Memory B cell (primary cell): ENCODE measurements at places on chromosomes 7 and 10.
A peak's percentile ranks its signal among the peaks of the same experiment; 100 is the strongest.

DNA sequence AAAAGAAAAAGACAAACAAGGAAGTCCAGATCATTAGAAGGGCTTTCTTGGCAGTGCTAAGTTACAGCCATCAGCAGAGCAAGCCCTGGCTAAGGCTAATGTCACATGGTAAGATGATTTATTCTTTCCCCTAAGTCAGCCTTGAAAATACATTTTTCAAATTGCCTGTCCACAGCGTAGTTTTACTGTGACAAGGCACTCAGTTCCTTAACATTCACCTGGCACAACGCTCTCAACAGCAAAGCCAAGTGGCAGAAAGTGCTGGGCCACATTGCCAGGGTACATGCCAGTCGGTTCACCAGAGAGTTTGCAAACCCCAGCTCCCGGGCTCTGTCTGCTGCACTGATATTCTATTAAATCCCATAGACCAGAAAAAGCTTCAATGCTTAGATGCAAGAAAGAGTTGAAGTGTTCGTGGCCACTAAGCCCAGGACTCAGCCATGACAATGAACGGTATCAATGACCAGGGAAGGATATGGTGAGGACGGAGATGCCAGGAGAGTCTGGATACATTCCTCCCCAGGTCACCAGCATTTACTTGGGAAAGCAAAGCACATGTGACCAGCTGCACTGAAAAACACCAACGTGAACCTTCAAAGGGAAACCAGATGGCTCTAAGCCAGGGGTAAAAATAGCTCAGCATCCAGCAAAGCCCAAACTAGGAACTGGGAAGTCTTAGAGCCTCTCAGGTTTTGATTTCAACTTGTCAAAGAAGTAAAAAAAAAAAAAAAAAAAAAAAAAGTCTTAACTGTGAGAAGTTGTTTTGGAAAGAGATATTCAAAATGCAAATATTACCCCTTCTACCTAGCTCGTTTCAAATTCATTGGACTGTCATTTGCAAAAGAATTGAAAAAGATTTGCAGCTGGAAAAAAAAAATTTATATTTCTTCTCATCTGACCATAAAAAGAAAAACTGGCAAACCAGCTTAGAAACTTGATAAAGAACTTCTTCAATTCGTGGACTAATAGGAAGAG is 23.9 kb upstream of the MPP7 start:
- peaks cover 14% of the 10 kb centered on the region for H3K4me1 ChIP-seq
- peaks cover 2% of the 10 kb centered on the region for H3K36me3 ChIP-seq
- H3K4me3 ChIP-seq = no peak overlapping the region
- no peak overlapping the region for H3K27ac ChIP-seq

DNA sequence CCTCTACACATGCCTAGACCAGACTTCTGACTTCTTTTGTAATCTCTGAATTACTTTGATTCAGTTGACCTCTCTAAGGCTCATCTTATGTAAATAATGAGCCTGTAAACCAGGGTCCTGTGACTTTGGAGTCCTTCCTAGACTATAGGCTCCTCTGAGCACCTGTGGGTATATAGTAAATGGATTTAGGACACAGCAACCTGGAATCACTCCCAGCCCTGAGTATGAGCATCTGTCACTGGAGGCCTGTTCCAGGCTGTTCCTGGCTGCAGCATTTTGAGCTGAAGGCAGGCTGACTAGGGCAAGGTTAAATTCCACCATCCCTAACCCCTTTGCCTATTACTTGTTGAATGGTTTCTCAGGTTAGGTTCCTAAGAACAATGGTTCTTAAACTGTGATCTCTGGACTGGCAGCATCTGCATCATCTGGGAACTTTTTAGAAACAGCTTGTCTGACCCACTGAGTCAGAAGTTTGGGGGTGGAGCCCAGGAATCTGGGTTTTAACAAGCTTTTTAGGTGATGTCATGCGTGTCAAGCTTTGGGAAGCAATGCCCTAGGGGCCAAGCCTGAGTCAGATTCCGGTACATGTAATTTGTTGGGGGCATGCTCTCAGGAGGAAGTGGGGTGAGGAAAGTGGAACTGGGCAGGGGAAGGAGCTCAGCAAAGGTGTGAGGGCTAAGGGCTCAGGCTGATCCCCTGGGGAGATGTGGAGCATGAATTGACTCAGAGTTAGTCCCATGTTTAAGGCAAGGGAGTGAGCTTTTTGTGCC is 28.2 kb downstream of the MINDY4 start:
- peaks cover 22% of the 10 kb centered on the region for H3K4me1 ChIP-seq

- H3K36me3 ChIP-seq = no peaks in the 10 kb centered on the region
- no peak for DNase-seq
- H3K4me1 ChIP-seq = peaks cover 45% of the 10 kb centered on the region
- H3K27ac ChIP-seq = peak overlapping the region; percentile 76
- peak overlapping the region; percentile 43 for H3K4me3 ChIP-seq
- no peaks in the 10 kb centered on the region for H3K27me3 ChIP-seq
Measured at GRCh38 chr10:110059925-110060324, 52.1 kb downstream of the ADD3 start.

- no peaks in the 10 kb centered on the region for H3K4me1 ChIP-seq
- H3K36me3 ChIP-seq = no peaks in the 10 kb centered on the region
- no peak overlapping the region for H3K27ac ChIP-seq
- no peak for DNase-seq
Measured at GRCh38 chr10:80968903-80969302, 431.2 kb downstream of the SH2D4B start.

GRCh38 chr7:80841423-80841955 is 77.4 kb downstream of the SEMA3C start:
- no peaks in the 10 kb centered on the region for H3K36me3 ChIP-seq
- H3K4me3 ChIP-seq = no peak overlapping the region
- no peak for DNase-seq
- H3K27ac ChIP-seq = no peak overlapping the region

GRCh38 chr7:137390076-137390475 is 46.5 kb upstream of the PTN start:
- H3K4me3 ChIP-seq = no peak overlapping the region
- H3K4me1 ChIP-seq = no peaks in the 10 kb centered on the region
- no peaks in the 10 kb centered on the region for H3K36me3 ChIP-seq
- no peak for DNase-seq
- no peak overlapping the region for H3K27ac ChIP-seq

DNA sequence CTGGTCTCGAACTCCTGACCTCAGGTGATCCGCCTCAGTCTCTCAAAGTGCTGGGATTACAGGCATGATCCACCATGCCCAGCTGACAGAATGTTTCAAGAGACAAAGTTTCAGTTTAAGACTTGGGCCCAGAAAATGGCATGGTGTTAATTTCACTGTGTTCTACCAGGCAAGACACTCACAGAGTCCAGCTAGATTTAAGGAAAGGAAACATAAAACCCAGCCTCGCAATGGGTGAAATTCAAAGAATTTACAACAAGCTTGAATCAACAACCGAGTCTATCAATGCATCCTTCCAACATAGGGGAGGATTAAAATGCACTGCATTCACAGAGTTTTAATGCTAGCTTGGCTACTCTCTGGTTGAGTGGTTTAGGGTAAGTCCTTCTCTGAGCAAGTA is 764.0 kb downstream of the XPNPEP1 start:
- no peaks in the 10 kb centered on the region for H3K4me1 ChIP-seq
- H3K4me3 ChIP-seq = no peak overlapping the region
- no peaks in the 10 kb centered on the region for H3K27me3 ChIP-seq
- H3K36me3 ChIP-seq = no peaks in the 10 kb centered on the region
- no peak for DNase-seq
- H3K27ac ChIP-seq = no peak overlapping the region

DNA sequence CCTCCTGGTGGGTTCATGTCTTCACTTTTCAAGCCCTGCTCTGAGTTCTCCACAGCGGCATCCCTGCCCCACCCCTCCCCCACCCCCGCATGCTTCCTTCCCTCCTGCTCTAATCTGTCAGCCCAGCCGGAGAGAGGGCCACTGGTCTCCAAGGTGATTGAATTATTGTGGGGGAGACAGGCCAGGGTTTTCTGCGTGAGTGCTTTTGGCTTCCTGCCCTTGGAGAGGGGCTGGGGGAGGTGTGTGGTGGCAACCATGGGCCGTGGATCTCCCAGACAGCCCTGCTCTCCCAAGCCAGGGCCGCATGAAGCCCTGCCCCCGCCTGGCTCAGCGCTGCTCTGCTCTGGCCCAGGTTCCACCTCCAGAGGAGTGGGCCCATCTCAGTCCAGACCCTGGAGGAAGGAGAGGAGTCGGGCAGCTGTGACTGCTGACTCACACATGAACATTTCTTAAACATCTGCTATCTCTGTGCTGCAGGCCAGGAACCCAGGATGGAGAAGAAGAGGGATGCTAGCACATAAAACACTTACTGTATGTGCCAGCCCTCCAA is 109.9 kb downstream of the ZMIZ1 start:
- H3K4me1 ChIP-seq = no peaks in the 10 kb centered on the region
- no peak for DNase-seq
- peaks cover 8% of the 10 kb centered on the region for H3K27me3 ChIP-seq
- no peak overlapping the region for H3K27ac ChIP-seq
- H3K36me3 ChIP-seq = no peaks in the 10 kb centered on the region

DNA sequence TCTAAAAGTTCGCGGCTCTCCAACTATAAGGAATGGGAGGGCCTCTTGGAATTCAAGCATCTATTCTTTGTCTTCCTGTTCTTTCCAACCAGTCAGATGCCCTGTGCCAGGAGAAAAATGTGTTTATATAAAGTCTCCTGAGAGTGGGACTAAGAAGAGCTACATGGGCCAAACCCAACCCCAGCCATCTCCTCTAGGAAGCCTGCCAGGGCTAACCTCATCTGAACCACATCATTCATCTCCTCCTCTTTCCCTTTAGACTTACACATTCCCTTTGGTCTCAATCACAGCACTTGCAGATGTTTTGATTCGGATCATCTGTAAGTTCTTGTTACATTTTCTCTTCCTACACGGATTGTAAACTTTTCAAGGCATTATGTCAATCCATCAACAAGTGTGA is 62.6 kb downstream of the DOCK4 start:
- H3K27me3 ChIP-seq = peaks cover 5% of the 10 kb centered on the region
- no peaks in the 10 kb centered on the region for H3K4me1 ChIP-seq
- peaks cover 2% of the 10 kb centered on the region for H3K36me3 ChIP-seq
- no peak for DNase-seq

GRCh38 chr10:57867241-57867640 is 400.5 kb downstream of the IPMK start:
- no peaks in the 10 kb centered on the region for H3K27me3 ChIP-seq
- H3K4me3 ChIP-seq = no peak overlapping the region
- no peaks in the 10 kb centered on the region for H3K36me3 ChIP-seq
- DNase-seq = no peak
- no peak overlapping the region for H3K27ac ChIP-seq
- H3K4me1 ChIP-seq = no peaks in the 10 kb centered on the region

DNA sequence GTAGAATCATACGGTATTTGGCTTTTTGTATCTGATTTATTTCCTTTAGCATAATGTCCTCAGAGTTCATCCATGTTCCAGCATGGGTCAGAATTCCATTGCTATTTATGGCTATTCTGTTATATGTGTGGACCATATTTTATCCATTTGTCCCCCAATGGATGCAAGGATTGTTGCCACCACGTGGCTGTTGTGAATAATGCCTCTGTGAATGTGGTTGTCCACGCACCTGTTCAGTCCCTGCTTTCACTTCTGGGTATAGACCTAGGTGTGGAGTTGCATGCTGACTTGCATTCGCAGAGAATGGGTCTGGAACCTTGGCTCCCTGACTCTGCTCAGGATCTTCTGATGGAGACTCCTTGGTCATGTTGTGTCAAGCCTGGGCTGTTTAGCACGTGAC is 199.9 kb downstream of the CAMK1D start:
- peak overlapping the region; percentile 29 for H3K27ac ChIP-seq
- DNase-seq = no peak
- peaks cover 20% of the 10 kb centered on the region for H3K36me3 ChIP-seq
- H3K27me3 ChIP-seq = no peaks in the 10 kb centered on the region
- peaks cover 39% of the 10 kb centered on the region for H3K4me1 ChIP-seq

GRCh38 chr10:21811245-21811585 is 192.3 kb downstream of the DNAJC1 start:
- peaks cover 5% of the 10 kb centered on the region for H3K36me3 ChIP-seq
- H3K27me3 ChIP-seq = no peaks in the 10 kb centered on the region
- no peak for DNase-seq
- peaks cover 7% of the 10 kb centered on the region for H3K4me1 ChIP-seq

DNA sequence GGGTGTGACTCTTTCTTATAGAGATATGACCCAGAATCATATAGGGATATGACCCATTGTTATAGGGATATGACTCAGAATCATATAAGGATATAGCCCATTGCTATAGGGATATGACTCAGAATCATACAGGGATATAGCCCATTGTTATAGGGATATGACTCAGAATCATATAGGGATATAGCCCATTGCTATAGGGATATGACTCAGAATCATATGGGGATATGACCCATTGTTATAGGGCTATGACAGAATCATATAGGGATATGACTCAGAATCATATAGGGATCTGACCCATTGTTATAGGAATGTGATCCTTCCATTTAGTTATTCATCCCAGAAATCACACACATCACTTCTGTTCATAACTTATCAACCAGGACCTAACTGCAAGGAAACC is 312.2 kb upstream of the ADARB2 start:
- DNase-seq = no peak
- H3K27ac ChIP-seq = no peak overlapping the region
- H3K27me3 ChIP-seq = peaks cover 3% of the 10 kb centered on the region

GRCh38 chr10:86868353-86868752 is 89.1 kb downstream of the MMRN2 start:
- H3K4me3 ChIP-seq = no peak overlapping the region
- DNase-seq = no peak
- H3K36me3 ChIP-seq = peaks cover 4% of the 10 kb centered on the region
- H3K27me3 ChIP-seq = no peaks in the 10 kb centered on the region
- peaks cover 4% of the 10 kb centered on the region for H3K4me1 ChIP-seq

GRCh38 chr10:118745056-118745455 is 9.7 kb downstream of the CACUL1 start:
- H3K27me3 ChIP-seq = no peaks in the 10 kb centered on the region
- no peak overlapping the region for H3K4me3 ChIP-seq
- peaks cover 27% of the 10 kb centered on the region for H3K4me1 ChIP-seq

- peaks cover 8% of the 10 kb centered on the region for H3K27me3 ChIP-seq
- DNase-seq = no peak
- no peaks in the 10 kb centered on the region for H3K36me3 ChIP-seq
- H3K27ac ChIP-seq = no peak overlapping the region
Measured at GRCh38 chr10:125177641-125178640, 17.6 kb upstream of the CTBP2 start.

DNA sequence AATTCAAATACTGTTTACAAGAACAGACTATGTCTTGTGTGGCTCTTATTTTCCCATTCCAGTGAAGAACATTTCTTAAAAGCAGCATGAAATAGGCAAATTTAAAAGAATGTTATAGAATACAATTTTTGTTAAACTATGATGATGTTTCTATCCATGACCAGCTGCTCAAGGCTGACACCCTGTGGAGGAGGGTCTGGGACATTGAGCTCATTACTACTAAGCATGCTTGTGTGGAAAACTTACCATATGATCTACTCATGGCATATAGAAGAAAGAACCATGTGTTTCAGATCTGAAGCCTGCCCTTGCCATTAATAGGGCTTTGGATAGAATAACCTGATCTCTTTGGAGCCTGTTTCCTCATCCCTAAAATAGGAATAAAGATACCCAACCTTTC is 125.0 kb downstream of the FOXP2 start:
- no peaks in the 10 kb centered on the region for H3K27me3 ChIP-seq
- no peak overlapping the region for H3K27ac ChIP-seq
- H3K4me1 ChIP-seq = no peaks in the 10 kb centered on the region

- no peak for DNase-seq
- no peak overlapping the region for H3K27ac ChIP-seq
- no peaks in the 10 kb centered on the region for H3K36me3 ChIP-seq
- no peaks in the 10 kb centered on the region for H3K4me1 ChIP-seq
Measured at GRCh38 chr7:151454932-151455530, 15.1 kb upstream of the CRYGN start.
